ENCODE measurements at places on chromosomes 4 and X. TPM values are rescaled to one million over a fixed set of nuclear protein-coding genes. Genes with fewer than 3 reads are reported as not detected.

GRCh38 chr4:189029976-189030504 is 890.8 kb downstream of the TRIML1 start:
- DNase-seq: no peak

DNA sequence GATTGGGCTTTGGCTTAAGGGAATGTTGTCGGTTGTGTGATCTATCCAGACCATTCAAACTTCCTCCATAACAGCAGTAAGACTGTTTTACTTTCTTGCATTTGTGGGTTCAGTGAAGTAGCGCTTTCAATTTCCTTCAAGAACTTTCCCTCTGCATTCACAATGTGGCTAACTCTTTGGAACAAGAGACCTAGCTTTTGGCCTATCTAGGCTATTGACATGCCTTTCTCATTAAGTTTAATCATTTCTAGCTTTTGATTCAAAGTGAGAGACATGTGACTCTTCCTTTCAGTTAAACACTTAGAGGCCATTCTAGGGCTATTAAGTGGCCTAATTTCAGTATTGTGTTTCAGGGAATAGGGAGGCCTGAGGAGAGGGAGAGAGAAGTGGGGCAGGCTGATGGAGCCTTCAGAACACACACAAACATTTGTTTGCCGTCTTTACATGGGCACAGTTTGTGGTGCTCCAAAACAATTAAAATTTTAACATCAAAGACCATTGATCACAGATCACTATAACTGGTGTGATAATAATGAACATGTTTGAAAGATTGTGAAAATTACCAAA is 34.1 kb downstream of the ADH5 start:
- no peak for DNase-seq

The EDA gene
- 0.49 TPM for total RNA-seq

GRCh38 chr4:52957220-52957686 is 95.1 kb downstream of the RASL11B start:
- DNase-seq: no peak

The ACTRT1 gene
- not detected for total RNA-seq

- DNase-seq: no peak
Measured at GRCh38 chrX:149392921-149393320, 112.2 kb downstream of the IDS start.

The SOWAHD gene
- total RNA-seq: 0.23 TPM

The CSAG3 gene
- total RNA-seq: not detected

The FRMD7 gene
- total RNA-seq: not detected

The ABCE1 gene
- 164 TPM for total RNA-seq

GRCh38 chrX:53280331-53281320 is 758 bp downstream of the IQSEC2 start:
- DNase-seq: no peak

The SLC10A6 gene
- total RNA-seq: not detected

DNA sequence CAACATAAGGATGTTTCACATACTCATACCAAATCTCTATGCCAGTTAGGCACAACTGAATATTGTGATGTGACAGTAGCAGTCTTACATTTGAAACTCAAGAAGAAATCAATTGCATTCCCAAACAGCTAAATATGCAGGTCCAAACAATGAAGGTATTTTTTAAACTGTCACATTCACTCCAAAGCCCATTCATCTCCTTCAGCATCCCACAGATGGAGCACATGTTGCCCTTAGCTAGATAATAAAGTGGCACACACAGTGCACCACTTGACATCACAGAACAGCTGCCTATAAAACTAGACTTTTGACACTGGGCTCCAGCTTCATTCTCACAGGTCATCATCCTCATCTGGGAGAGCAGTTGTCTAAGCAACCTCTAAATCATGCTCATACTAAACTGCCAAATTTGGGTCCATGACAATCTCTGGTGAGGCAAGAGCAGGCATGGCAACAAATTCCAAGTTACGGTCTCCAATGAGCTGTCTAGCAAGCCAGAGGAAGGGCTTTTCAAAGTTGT is 26.2 kb upstream of the ARHGEF6 start:
- DNase-seq: no peak

GRCh38 chrX:38804432-38804681 is 3.1 kb downstream of the MID1IP1 start:
- peak; percentile 45 for DNase-seq

DNA sequence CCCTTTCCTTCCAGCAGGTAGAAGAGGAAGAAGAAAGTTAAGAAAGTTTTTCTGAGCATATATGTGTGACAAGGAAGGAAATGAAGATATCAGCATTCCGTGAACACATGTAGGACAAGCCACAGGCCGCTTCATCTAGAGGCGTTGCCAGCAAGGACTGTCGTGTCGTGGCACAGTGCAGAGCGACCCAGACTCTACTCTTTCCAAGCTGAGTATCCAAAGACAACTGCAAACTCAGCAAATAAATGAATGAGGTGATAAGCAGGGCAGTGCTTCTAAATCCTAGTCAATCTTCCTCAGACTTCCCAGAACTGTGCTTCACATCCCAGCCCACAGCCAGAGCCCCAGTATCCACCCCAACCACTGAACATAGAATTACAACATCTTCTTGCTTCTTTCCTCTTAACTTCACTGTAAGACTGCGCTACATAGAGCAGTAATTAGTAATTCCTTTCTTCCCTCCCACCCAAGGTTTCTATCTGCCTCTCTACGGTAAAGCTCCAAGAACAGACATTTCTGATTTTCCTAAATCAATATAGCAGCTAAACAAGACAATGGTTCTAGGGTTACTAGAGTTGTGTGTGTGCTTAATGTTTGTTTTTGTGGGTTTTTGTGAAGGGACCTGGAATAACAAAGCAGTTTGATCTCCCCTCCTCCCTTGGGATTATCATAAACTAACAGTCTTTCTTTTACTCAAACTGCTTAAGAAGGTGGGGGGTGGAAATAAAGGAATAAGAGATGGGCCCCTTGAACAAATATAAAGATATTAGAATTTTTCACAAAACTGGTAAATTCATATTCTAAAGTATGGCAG is 71.6 kb downstream of the PAPSS1 start:
- no peak for DNase-seq

The SLITRK2 gene
- not detected for total RNA-seq

DNA sequence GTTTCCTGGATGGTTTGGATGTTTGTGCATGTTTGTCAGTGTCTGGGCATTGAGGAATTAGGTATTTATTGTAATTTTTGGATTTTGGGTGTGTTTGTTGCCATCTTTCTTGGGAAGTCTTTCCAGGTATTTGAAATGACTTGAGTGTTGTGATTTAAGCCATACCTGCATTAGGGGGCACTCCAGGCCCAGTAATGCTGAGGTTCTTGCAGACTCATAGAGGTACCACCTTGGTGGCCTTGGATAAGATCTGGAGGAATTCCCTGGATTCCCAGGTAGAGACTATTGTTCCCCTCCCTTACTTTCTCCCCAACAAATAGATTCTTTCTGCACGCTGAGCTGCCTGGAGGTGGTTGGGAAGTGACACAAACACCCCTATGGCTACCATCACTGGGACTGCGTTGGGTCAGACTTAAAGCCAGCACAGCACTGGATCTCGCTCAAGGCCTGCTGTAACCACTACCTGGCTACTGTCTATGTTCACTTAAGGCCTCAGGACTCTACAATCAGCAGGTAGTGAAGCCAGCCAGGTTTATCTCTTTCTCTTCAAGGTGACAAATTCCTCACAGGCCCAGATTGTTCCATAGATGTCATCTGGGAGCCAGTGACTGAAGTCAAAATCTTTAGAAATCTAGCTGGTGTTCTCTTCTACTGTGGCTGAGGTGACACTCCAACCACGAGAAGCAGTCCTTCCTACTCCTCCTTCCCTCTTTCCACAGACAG is 643.6 kb downstream of the PDHA2 start:
- no peak for DNase-seq

The CXCR3 gene
- 43.8 TPM for total RNA-seq

The EGF gene
- not detected for total RNA-seq

GRCh38 chrX:25072247-25072646 is 56.5 kb upstream of the ARX start:
- no peak for DNase-seq

The ODAPH gene
- total RNA-seq: not detected

- DNase-seq: no peak
Measured at GRCh38 chr4:121140716-121141460, 23.2 kb downstream of the TNIP3 start.

The DRD5 gene
- total RNA-seq: not detected

The SLC6A14 gene
- not detected for total RNA-seq

The SLC7A11 gene
- total RNA-seq: 4.5 TPM

The TLL1 gene
- not detected for total RNA-seq

DNA sequence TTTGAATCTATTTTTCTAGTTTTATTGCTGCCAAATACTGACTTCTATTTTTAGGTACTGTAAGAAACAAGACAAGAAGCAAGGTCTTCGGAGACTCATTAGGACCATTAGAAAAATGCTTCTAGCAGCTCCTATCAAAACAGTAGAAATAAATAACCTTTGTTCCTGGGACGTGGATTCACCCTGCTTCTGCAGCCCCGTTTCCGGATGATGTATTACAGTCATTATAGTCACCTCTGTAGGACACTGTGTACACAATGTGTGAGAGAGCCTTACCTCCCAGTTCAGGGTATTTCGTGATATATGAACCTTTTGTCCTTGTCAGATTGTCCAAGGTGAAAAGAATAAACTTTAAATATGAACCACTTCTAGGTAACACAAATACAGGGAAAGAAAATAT is 484.0 kb upstream of the TECRL start:
- no peak for DNase-seq

DNA sequence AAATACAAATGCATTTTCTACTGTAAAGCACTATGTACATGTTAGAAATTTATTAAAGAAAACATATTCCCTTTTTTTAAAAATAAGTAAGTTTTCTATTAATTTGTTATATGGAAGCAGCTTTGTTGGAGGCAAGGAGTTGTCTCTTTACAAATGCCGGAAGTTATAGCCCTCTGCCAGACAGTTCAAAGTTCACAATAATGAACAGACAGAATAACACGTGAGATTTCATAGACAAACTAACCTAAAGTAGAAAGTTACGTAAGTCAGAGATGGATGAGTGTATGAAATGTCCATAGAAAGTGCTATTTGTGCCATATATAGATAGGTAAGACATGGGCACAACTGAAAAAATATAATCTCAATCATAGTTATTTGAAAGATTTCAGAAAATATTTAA is 43.9 kb upstream of the NEIL3 start:
- no peak for DNase-seq

The LUZP4 gene
- total RNA-seq: not detected

DNA sequence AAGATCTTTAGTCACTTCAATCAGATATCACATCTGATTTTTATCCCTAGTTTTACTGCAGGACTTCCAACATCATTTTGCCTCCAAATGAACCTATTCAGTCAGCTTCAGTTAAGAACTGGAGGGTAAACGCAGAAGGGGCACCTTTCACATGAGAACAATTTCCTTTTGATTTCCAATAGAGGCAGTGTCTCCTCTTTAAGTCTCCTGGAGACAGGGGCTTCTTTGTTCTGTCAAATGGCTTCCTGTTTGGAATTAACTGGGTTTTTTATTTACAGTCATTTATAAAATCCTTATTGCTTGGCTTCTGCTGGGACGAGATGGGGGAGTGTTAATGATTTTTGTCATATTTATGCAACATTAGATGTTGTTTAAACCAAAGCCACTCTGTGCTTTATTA is 164.0 kb downstream of the STK32B start:
- no peak for DNase-seq

DNA sequence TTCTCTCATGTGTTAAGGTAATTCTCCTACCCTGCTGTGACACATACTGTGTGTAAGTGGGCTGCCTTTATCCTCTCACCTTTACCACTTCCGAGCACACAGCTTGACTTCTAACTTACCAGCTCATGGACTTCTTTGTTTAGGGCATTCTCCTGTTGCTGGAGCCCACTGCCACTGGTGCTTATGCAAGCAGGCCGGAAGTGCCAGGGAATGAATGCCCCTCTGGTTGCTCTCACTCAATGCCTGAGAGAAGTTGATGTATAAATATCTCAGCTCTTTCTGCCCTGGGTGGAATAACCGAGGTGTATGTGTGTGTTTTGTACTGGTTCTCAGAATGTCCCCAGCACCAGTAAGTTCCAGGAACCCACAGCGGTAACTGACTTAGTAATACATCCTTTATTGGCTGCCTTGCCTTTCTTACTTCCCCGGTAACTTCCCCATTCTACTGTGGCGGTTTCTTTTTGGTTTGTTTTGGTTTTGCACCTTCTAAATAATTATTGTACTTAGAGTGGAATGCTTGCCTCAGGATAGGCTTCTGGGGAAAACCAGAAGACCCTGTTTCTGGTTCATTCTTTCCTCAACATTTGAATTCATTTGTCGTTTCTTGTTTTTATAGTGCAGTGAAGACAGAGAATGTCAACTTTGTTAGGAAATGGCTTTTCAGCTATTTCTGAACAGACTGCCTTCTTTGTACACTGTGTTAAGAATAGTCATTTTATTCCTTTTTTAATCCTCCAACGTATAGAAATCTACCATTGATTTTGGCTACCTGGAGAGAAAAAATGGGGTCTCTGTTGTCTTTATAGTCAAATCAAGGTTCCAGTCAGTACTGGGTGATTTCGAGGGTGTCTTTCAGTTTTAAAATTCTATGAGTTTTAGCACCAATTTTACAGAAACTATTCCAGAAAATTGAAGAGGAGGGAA is 45.4 kb downstream of the CXorf58 start:
- DNase-seq: peak; percentile 59

GRCh38 chrX:98432413-98432812 is 1548.7 kb downstream of the RPA4 start:
- DNase-seq: no peak

DNA sequence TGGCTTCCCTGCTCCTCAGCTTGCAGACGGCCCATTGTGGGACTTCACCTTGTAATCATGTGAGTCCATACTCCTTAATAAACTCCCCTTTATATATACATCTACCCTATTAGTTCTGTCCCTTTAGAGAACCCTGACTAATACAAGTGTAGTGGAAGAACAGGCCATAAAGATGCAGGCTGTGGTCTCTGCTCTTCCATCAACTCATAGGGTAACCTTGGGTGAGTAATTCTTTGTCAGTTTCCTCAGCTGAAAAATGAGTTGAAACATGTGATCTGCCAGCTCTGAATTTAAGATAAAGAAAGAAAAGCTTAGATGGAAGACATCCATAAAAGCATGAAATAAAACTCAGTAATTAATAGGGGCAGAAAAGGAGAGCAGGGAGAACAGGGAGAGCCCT is 103.6 kb downstream of the ENOX2 start:
- no peak for DNase-seq

DNA sequence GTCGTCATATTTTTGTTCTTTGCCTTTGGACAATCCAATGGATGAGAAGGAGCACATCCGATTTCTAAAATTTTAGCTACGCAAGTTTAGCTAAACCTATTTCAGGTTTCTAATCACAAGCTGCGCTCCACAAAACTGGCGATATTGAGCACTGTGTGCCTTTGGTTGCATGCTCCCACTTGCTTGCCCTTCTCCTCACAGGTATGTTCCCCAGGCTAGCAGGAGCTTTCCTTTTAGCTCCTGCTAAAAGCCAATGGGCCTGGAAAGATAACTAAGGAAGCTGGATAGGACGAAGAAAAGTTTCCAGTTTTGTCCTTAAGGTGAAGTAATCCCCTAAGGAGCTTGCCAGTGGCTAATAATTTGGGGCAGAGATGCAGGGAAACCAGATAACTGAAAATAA is 975.2 kb downstream of the FSTL5 start:
- no peak for DNase-seq

The GATA1 gene
- total RNA-seq: not detected

GRCh38 chr4:10875144-10875799 is 190.7 kb upstream of the CLNK start:
- no peak for DNase-seq

- DNase-seq: no peak
Measured at GRCh38 chr4:84661191-84661939, 78.4 kb downstream of the CDS1 start.

GRCh38 chrX:117969782-117970181 is 146.8 kb downstream of the KLHL13 start:
- no peak for DNase-seq

Measured in activated CD8-positive, alpha-beta T cell treated with anti-CD3 and anti-CD28 coated beads for 36 hours (primary cell).